ENCODE measurements at places on chromosomes 7 and 10.

DNA sequence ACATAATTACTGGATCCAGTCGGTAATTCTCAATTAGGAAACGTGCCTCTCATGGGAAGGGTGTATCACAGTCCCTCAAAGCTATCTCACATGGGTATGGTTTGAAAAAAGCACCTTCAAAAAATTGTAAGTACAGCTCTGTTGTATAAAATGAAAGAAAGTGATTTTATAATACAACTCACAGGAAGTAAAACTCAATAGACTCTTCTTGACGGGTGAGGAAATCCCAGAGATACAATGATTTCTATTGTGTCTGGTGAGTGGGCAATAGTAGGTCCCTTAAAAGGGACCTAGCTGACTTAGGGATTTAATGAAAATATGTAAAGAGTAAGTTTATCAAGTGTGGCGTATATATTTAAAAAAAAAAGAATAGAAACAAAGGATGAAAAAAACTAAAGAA is 27.0 kb downstream of the TASOR2 start:
- DNase-seq = no peak

- DNase-seq = no peak
Observed at GRCh38 chr10:69055241-69055640, 32.7 kb upstream of the SRGN start.

DNA sequence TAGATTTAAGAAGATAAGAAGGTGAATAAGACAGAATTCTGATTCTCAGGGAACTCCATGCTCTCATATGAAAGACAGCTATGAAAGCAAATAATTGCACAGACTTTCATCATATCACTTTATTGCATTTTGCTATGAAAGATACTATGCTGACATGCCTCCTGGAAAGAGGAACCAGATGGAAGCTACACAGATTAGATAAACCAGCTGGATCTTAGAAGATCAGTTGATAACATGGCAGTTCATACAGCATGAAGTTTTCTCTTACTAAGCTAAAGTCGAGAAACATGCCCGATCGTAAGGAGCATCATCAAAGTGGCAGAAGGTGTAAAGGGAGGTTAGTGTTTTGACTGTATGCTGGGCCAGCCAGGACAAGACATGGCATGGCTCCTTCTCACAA is 112.5 kb upstream of the DPP6 start:
- DNase-seq = no peak

GRCh38 chr10:101726115-101726387 is 31.1 kb upstream of the FBXW4 start:
- no peak for DNase-seq

- peak; percentile 57 for DNase-seq
Observed at GRCh38 chr7:151631953-151632749, 112.5 kb upstream of the RHEB start.

DNA sequence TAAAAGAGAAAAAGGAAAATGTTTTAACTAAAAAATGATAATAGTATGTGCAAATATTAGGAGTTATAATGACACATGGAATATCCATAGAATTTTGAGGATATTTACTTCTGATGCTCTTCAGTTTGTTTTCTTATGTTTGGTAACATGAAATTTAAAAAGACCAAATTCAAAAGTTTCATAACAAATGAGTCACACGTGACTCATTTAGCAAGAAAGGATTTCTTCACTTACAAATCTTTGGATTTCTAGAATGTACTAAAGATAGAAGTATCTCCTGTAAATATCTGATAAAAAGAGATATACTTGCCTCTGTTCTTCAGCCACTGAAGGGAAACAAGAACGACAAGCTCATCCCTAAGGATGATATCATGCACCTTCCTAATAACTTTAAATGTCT is 774.5 kb upstream of the LRRTM3 start:
- no peak for DNase-seq

GRCh38 chr10:22437620-22438588 is 92.6 kb downstream of the SPAG6 start:
- peak; percentile 14 for DNase-seq

DNA sequence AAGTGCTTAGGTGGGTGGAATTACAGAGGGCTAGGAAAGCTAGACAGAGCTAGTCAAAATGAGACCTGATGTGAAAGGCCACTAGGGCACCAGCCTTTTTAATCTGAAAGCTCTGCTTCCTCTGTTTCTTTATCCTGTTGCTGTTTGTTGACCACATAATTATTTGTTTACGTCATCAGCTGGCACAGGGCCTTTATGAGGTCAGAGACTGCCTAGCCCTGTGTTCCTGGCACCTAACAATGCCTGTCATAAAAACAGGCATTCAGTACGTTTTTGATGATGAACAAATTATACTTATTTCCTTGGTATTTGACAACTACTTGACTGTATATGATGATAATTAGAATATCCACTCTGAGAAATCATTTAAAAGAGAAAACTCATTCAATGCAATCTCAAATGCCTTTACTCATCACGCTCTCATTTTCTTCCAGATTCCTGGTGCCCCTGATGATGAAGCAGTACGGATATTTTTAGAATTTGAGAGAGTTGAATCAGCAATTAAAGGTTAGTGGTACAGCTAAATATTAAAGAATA is 26.0 kb downstream of the RBM17 start:
- DNase-seq = peak; percentile 30

DNA sequence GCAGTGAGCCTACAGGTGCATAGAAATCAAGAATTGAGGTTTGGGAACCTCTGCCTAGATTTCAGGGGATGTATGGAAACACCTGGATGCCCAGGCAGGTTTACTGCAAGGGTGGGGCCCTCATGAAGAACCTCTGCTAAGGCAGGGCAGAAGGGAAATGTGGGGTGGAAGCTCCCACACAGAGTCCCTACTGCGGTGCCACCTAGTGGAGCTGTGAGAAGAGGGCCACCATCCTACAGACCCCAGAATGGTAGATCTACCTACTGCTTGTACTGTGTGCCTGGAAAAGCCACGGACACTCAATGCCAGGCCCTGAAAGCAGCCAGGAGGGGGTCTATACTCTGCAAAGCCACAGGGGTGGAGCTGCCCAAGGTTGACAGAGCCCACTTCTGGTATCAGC is 533.5 kb downstream of the GPAM start:
- no peak for DNase-seq

DNA sequence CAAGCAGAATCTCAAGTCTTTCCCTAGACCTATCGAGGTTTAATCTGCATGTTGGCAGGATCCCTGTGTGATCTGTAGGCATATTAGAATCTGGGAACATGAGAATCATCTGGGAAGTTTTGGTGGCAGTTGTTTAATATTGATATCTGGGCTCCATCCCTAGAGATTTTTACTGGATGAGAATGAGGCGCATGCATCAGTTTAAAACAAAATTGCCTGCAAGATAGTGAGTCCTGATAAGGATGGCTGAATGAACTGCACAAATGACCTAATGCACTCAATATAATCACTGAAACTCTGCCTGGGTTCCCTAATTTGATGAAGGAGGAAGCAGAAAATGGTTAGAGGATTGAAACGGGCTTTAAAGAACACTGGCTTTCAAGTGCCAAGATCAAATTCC is 218.0 kb downstream of the FGFR2 start:
- DNase-seq = no peak

- no peak for DNase-seq
Observed at GRCh38 chr7:126685596-126685995, 567.1 kb downstream of the GRM8 start.

DNA sequence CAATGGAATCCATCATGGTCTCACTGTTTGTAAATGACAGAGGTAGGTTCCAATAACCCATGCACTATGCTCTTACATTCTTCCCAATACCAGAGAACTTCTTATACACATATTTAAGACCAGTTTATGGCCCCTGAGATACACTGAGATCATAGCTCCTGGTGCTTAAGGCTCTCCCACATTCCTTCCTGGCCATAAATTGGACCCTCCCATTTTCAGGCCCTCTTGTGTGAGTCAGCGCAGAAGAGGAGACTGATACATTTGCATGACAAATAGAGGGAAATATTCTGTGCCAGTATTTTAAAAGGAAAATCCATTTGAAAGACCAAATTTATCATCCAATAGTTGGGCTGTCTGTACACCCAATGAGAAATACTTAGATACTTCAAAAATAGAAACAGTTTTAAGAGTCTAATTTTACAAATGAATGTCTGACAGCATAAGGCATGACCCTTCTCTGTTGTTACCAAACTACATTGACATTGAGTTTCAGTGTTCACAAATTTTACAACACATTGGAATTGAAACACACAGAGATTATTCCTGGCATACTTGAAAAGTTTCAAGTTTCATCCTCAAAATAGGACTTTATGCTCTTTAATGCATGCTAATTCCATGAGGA is 35.3 kb downstream of the SLC16A9 start:
- peak; percentile 51 for DNase-seq

GRCh38 chr10:1629326-1630198 is 107.8 kb downstream of the ADARB2 start:
- no peak for DNase-seq

GRCh38 chr7:120110169-120110568 is 162.8 kb upstream of the KCND2 start:
- no peak for DNase-seq

GRCh38 chr10:124446830-124447750 is 2.7 kb downstream of the NKX1-2 start:
- DNase-seq = no peak

GRCh38 chr7:27111042-27111750 is 8.7 kb upstream of the HOXA2 start:
- peak; percentile 79 for DNase-seq

- no peak for DNase-seq
Observed at GRCh38 chr7:83613232-83613631, 35.7 kb downstream of the SEMA3E start.

- DNase-seq = no peak
Observed at GRCh38 chr7:39211581-39211980, 233.9 kb downstream of the POU6F2 start.

DNA sequence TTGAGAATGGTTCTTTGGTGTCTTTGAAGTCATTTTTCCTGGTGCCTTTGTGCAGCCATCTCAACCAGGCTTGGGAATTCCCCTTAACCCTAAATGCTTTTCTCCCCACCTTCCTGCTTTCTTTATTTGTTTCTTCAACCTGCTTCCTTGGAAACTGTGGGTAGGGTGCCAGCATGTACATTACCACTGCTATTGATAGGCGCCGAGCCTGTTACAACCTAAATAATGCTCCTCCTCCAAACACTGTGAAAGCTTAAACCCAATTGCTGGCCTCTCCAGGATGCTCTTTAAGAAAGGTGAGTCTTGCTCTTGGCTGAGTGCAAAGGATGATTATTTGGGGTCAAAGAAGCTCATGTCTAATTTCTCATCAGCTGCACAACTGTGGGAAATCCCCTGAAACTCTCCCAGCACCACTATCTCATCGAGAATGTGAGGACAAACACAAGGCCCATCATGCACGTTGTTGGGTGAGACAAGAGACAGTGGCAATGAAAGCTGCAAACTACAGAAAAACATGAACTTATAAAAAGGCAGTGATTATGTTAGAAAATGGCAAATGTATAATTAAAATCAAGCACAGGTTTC is 285.5 kb upstream of the IGFBP3 start:
- DNase-seq = no peak

GRCh38 chr10:986137-986825 is 2.0 kb upstream of the GTPBP4 start:
- peak; percentile 79 for DNase-seq

DNA sequence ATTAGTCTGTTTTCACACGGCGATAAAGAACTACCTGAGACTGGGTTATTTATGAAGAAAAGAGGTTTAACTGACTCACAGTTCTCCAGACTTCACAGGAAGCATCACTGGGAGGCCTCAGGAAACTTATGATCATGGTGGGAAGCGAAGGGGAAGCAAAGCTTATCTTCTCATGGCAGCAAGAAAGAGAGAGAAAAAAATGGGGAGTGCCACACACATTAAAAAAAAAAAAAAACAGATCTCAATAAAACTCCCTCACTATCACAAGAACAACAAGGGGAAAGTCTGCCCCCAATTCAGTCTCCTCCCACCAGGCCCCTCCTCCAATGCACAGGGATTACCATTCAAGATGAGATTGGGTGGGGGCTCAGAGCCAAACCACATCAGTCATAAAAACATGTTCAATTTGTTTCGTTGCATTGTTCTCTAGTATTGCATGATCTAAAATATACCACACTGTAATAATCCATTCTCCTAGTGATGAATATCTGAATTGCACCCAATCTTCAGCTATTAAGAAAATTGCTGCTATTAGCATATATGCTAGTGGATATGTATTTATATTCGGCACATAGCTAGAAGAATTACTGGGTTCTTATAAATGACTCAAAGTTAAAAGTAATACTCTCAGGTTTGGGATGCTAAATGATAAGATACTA is 328.9 kb upstream of the KCND2 start:
- DNase-seq = no peak

GRCh38 chr7:106618480-106618879 is 42.5 kb downstream of the CCDC71L start:
- no peak for DNase-seq

- no peak for DNase-seq
Observed at GRCh38 chr10:127877116-127877515, 15.6 kb downstream of the CLRN3 start.

GRCh38 chr7:48734695-48735406 is 189.5 kb upstream of the CDC14C start:
- DNase-seq = no peak

DNA sequence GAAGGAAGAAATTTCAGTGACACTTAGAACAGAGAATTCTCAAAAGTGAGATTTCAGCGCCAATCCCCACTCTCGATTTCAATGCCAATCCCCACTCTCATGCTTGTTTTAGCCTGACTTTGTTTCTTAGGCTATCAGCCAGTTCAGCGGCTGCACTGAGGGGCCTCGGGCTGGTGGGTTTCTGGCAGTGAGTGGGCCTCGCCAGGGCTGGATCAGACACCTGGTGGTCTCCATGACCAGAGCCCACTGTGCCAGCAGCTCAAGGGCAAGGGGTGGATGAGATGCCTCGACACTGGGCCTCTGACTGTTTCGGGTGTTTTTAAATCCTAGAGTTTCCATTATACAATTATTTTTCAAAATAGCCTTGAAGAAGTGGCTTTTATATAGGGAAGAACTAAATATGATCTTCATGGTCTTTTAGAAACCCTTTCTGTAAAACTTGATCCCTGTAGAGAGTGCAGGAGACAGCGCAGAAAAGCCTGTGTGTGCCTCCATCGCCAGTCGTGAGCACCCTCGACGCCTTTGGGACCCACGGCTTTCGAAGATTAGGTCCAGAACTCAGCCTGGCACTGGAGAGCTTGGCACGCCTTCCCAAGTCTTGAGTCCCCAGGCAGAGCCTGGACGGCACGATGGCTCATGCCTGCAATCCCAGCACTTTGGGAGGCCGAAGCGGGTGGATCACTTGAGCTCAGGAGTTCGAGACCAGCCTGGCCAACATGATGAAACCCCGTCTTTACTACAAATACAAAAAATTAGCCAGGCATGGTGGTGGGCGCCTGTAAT is 76.2 kb downstream of the INPP5A start:
- DNase-seq = no peak

GRCh38 chr7:107907790-107908189 is 16.8 kb downstream of the DLD start:
- no peak for DNase-seq

GRCh38 chr10:127715249-127715648 is 21.7 kb upstream of the FOXI2 start:
- DNase-seq = no peak

- DNase-seq = no peak
Observed at GRCh38 chr10:74480778-74481177, 329.8 kb downstream of the ADK start.

- DNase-seq = no peak
Observed at GRCh38 chr10:3424111-3424851, 251.7 kb upstream of the PITRM1 start.
